ENCODE measurements at places on chromosomes 13 and 19. TPM values are rescaled to one million over a fixed set of nuclear protein-coding genes. Genes with fewer than 3 reads are reported as not detected.

DNA sequence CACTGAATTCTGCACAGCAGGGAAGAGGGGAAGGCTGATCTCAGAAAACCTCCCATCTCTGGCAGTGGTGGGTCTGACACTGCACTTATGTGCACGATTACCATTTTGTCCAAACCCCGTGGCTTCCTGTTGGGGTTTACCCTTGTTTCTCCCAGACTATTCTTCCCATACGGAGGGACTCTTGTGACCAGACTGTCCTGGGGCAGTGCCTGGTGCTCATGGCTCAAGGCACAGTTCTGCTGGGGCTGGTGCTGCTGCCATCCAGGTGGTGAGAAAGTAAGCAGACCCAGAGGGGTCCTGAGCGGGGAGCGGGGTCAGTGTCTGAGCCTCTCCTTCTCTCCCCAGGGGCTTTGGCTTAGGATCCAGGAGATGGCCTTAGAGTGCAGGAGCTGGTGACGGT lies 5.1 kb upstream of the SIGLEC9 start:
- no peak for DNase-seq

- no peak for DNase-seq
These were observed 51.5 kb upstream of the GTF3A start for GRCh38 chr13:27372896-27373295.

- no peak for DNase-seq
These were observed 24.0 kb downstream of the MAN2B1 start for GRCh38 chr19:12642506-12642905.

- DNase-seq: no peak
These were observed 4.0 kb upstream of the RFXAP start for GRCh38 chr13:36815062-36815461.

The ZNF677 gene
- total RNA-seq: 14.0 TPM

The NTF4 gene
- total RNA-seq: not detected

Data from HFFc6 (cell line).